Right renal pelvis (tissue), 4 donors: ENCODE measurements at places on chromosomes 1 and 21.
A peak's percentile ranks its signal among the peaks of the same experiment; 100 is the strongest.

DNA sequence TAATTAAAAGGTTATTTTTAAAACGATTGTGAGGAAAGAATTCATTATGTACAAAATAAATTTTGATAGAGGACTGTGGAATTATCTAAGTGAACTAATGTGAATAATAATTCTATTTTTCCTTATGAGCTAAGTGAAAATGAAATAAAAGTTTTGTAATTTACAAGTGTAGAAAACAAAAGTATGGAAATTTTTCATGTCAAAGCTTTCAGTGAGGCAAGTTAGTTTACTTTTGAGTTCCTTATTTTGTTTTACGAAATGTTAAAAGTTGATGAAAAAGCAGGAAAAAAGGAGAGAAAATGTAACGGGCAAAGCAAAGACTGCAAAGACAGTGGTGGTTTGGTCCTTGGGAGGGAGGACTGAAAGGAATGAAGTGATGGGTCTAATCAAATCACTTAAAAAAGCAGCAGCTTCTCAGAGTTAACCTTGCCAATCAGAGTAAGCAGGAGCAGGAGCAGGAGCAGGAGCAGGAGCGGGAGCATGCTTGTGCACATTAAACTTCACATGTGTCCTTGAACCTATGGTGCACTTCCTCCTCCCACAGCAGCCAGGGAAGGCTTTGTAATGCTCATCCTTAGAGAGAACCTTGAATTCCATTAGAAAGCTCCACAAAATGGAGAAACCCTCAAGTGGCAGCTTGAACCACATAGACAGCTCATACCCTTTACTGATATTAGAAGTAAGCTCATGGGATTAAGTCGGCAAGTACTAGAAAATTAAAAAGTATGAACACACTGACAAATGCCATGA lies 133.4 kb downstream of the LHX4 start:
- DNase-seq = no peak

- DNase-seq = no peak
These were observed 27.1 kb downstream of the PTPRF start for GRCh38 chr1:43557744-43558245.

DNA sequence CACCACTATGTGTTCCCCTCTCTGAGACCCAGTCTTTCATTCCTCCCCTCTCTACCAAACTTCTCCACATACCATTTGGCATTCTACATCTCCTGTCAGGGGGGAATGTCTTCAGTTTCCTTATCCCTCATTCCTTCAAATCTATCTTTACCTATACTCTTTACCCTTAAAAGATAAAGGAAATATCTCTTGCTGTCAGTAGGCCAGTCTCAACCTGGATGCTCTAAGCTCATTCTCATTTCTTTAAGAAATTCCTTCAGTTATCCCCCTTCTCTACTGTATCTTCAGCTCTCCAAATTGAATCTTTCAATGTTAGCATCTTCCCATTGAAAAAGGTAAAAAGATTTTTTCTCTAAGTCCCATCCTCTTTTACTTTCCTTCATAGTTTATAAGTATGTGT lies 6.5 kb downstream of the RO60 start:
- DNase-seq = no peak

- DNase-seq = no peak
These were observed 137.0 kb upstream of the AJAP1 start for GRCh38 chr1:4517186-4517954.

GRCh38 chr1:61743716-61744580 lies 1.7 kb downstream of the PATJ start:
- no peak for DNase-seq

GRCh38 chr21:45223236-45224185 lies 64.2 kb downstream of the POFUT2 start:
- no peak for DNase-seq

GRCh38 chr1:78559680-78560079 lies 60.6 kb upstream of the IFI44L start:
- no peak for DNase-seq

DNA sequence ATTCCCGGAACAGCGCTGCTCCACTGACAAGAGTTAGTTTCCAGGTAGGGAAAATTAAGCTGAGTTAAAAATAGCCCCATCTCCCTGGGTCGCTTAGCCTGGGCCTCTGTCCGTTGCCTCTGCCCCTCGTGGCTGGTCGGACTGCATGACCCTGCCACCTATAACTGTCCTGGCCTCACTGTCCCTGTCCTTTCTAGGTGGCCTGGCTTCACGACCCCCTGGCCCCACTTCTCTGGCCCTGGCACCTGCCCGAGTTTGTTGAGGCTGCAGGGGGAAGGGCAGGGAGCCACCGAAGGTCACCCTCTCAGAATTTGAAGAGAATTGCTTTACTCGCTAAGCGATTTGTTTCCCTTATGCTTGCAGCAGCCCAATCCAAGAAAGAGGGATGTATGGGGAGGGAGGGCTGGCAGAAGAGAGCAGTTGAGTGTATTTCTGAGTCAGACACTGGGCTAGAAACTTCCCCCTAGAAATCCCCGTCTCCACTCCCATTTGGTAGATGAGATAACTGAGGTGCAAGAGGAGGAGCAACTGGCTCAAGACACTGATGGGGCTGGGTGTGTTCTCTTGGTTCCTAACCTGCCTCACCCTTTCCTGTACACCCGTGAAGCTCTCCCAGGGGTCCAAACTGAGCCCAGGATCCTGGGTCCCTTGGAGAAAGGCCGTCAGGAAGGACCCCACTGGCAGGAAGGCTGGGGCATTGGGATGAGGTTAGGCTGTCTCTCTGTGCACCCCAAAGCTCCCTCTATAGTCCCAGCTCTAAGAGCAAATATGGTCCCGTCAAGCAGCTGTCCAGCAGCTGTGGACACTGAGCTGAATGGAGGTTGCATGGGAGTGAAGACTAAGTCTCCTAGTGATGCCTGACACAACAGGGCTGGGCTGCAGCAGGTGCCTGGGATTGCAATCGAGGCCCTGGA lies 2.9 kb upstream of the EDN2 start:
- DNase-seq = no peak

DNA sequence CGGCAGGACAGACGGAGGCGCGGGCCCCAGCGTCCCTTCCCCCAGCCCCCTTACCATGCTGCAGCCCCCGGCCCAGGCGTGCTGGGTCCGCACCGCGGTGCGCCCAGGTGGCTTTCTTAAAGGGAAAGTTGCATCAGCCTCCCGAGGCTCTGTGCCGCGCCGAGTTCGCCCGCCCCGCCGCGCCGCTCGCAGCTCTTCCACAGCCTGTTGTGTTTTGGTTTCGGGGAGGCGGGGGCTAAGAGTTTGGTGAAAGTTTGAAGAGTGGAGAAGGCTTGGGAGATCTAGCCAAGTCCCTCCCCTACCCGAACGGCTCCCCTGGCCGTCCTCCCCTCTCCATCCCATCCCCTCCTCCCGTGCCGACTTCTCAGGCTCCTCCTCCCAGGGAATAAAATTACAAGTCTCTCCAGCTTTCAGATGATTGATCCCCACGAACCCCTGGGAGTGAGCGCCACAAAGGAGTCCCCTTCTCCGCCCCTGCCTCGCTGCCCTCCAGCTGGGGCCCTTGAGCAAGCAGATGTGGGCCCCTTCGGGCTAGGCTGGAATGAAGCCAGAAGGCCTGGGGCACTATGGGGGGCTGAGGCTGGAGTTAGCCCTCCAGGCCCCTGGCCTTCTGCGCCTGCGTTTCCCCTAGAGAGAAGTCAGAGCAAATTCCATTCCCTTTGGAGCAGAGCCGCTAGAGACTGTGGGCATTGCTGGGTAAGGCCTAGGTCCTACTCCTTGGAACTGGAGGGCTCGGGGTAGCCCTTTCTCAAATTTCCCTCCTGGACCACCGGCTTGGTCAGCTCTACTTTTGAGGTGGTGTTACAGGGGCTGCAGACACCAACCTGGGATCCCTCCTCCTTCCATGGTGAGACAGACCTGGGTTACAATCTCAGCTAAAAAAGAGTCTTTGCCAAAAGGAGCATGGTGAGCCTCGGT lies at the start of gene SLC6A9:
TSS of gene SLC6A9 (minus strand) at position 211 of the 918 bp plus-strand sequence. CDS start 7,185 bp downstream, outside the sequence.
- peak; percentile 45 for DNase-seq

GRCh38 chr1:2534687-2535441 lies 4.8 kb upstream of the HES5 start:
- no peak for DNase-seq

- no peak for DNase-seq
These were observed 149.3 kb upstream of the EDN2 start for GRCh38 chr1:41633764-41634163.

- DNase-seq = no peak
These were observed 447 bp downstream of the RUNX3 start for GRCh38 chr1:24929398-24930259.

DNA sequence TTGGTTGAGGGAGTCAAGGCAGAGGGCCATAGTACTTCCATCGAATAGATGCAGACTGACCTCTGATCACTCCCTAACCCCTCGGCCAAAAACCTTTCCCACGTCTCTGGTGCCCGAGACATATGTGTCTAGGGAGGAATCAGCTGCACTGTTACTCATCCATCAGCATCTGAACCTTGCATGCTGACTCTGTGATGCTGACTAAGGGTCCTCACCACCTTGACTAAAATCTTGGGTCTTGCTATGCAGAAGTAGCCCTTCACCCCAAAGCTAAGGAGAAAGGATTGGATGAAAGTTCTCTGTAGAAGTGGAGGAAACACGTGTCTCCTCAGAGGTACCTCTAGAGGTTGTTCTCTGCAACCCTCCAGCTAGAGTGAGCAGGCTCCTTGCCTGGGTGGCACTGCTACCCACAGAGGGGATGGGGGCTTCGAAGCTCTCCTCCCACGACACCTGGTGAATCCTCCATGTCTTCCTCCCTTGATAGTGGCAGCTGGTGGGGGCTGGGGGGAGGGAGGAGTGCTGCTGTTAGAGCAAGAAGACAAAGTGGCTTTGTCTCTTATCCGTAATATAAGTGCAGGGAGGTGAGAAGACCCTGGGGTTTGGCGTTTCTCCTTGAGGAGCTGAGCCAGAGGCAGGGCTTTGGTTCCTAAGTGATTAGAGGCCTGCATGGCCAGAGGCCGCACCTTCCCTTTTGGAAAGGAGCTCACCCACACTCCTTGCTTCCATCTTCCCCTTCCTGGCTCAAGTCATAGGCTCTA lies 45.1 kb downstream of the ATP2B4 start:
- DNase-seq = no peak

DNA sequence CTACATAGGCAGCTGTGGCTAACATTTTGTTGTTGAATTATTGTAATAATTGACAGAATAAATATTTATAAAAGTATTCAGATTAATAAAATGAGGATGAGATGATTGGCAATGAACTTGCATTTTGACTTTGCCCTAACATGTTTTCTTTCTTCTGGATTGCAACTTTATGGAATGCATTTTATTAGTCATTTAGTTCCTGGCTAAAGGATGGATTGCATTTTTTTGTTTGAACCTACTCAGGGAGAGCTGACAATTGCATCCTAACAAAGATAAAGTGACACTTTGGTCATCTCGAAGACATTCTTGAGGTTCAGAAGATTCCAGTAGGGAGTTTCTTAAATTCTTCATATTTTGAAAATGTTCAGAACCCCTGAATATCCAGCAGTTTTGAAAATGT lies 37.5 kb downstream of the PGM1 start:
- DNase-seq = no peak

DNA sequence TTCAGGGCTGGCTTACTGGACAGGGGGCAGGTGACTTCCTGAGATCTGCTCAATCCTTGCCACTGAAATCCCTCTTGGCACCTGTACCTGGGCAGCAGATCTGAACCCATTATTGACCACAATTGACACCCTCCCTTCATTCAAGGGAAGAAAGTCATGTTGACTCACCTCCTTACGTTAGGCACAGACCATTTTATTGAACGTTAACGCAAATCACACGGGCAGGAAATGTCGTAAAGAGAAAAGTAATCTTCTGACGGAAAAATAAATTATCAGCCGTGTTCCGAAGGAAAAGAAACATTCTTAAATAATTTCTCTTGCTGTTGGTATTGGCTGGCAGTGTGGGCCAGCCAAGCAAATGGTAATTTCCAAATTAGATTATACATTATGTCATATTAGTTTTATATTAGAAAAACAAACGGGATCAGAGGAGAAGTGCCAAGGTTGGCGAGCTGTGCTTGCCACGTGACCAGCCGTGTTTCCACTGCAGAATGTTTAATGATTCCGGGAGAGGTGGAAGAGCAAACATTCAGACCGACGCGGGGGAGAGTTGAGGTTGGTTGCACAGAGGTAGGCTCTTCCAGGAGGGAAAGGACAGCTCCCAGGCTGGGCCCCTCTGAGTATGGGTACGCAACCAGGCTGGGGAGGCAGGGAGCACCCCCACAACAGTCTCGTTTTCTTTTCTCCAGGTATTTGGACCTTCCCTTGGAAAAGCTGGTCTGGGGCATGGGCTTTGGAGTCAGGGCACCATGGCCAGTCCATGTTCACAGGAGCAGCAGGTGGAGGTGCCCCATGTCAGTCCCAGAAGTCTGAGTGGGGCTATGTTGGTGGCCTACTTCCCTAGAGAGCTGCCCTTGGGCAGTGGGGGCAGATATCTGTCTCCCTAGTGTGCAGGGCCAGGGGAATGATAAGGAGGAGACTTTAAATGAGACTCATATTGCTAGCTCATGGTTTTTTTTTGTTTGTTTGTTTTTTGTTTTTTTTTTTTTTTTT lies 121.1 kb downstream of the FOXD2 start:
- DNase-seq = no peak

GRCh38 chr1:12232221-12232620 lies 2.4 kb downstream of the VPS13D start:
- no peak for DNase-seq

- DNase-seq = no peak
These were observed 1957.3 kb downstream of the NCAM2 start for GRCh38 chr21:22955559-22955958.

DNA sequence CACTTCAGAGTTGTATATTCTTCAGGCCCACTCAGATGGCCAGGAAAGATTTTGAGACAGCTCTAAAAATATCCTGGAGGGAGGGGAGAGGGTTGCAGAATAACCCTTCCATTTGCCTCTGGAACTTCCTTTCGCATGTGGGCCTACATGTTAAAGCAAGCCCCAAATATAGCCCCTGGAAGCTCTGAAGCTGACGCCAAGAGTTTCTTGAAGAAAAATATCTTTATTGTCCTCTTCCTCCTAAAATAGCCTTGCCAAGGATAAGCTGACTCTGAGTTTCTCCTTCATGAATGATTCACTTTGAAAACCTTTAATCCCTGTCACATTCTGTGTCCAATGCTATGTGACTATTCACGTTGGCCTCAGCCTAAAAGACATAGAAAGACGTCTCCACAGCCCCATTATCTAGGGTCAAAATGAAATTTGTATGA lies 6.4 kb downstream of the C1orf116 start:
- DNase-seq = no peak

DNA sequence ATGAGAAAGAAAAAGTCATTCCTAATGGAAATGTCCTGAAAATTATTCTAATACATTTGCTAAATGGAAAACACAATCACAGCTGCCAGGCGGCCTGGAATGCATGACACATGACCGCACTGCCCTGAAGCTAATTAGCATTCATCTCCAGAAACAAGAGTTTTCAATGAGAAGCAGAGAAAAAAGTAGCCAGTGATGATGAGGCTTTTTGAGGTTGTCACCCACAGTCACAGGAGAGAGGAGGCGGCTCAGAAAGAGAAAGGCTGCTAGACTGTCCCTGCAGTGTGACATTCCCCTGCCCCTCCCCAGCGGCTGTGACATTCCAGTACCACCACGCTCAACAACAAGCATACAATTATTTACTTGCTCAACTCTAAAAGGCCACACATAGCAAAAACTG lies 122.9 kb upstream of the KRTAP19-8 start:
- no peak for DNase-seq
